Activated T-cell treated with anti-CD3 and anti-CD28 coated beads, Interleukin-2, amount 50 U/mL, for 72 hours (primary cell): ENCODE measurements at places on chromosomes 4 and X.

- DNase-seq = peak; percentile 84
Measured at GRCh38 chrX:38800981-38801845, at the start of gene MID1IP1. MID1IP1 (plus strand) TSS chrX:38801459; CDS start chrX:38804947, 3,488 bp downstream.

DNA sequence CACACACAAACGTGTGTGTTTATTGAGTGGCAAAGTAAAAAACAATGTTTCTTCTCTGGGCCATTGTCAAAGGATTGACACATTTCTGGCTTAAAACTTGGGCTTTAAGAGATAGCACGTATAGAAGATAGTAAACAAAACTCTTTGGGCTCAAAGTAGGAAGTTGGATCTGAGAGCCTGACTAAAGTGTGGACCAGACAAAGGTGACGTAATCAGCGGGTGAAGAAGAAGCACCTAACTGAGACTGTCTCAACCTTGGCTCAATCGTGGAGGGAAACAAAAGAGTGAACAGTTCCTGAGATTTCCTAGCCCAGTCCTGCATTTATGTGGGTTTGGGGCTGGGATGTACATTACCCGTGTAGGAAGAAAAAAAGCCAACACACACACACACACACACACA lies 13.7 kb downstream of the PFKFB1 start:
- DNase-seq = no peak

GRCh38 chrX:153750127-153750774 lies 13.8 kb upstream of the PLXNB3 start:
- DNase-seq = no peak

DNA sequence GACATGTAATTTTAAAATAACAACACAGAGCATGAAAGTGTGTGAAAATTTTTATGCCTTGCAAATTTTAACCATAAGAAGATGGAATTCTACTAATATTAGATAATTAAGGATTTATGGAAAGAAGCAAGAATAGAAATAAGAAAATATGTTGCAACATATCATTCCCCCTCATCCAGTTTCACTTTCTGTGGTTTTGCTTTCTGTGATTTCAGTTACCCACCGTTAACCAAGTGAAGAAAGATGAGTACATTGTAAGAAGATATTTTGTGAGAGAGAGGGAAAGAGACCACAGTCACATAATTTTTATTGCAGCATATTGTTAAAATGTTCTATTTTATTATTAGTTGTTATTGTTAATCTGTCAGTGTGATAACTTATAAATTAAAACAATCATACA lies 77.9 kb downstream of the ADAM29 start:
- DNase-seq = no peak

- peak; percentile 53 for DNase-seq
Measured at GRCh38 chrX:1534301-1535168, 2.5 kb downstream of the P2RY8 start.

DNA sequence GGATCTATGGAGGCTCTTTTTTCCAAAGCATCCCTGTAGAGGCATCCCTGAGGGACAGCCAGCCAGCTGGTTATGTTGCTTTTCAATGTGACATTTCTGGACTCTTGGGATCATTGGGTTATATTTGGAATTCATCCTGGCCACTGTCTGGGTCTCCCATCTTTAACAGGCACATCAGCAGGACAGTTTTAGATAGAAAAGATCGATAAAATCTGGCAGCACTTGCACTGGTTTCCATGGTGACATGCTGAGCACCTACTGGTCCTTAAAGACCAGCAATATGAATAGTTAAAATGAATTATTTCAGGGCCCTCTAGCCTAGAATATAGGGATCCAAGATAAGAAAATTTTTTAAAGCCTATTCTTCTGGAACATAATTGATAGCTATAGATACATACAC lies 151.6 kb downstream of the KDR start:
- no peak for DNase-seq

DNA sequence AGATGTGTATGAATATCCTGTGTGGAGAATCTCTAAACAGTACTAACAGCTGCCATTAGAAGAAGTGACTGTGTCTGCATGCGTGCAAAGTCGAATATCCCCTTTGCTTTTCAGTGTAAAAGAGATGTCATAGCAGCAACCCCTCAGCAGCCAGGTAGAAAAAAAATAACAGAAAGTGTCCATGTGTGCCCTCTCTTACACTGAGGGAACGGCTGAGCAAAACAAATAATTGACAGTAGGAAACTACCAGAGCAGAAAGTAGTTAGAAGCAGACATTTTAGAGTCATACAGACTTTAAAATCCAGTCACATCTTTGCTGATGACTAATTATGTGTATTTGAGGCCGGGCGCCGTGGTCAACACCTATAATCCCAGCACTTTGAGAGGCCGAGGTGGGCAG lies 370.8 kb downstream of the GPM6A start:
- DNase-seq = no peak

GRCh38 chr4:11194431-11194830 lies 234.3 kb downstream of the HS3ST1 start:
- DNase-seq = no peak

DNA sequence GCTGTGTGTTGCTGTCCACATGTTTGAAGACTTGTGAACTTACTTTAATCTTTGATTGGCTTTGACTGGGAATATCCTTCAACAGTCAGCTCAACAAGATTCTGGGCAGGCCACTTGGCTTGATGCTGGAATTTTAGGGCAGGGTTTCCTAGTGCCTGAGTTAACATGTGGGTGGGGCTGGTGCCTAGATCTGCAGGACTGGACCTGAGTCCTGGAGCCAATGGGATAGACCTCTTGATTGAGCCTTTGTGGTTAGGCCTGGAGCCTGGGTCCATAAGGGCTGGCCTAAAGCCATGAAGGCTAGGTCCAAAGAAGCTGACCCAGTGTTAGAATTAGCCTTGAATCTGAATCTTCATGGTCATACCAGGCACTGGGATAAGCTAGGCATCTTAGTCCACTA lies 757.1 kb upstream of the ADGRL3 start:
- no peak for DNase-seq

GRCh38 chr4:133150486-133151340 lies 1.6 kb downstream of the PCDH10 start:
- DNase-seq = no peak

DNA sequence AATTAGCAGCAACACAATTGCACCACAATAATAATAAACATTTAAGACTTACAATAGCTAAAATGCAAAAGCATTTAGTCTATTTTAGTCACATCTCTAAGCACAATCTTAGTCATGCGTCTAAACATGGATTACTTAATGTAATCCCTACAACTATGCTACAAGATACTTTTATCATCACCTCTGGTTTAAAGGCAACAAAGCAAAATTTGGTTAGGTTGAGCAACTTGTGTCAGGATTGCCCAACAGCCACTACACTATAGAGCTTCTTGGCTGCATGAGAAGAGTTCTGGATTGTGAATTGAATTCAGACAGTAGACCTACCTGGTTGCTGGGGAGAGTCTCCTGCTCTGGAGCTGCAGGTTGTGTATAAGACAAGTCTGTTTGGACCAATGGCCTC lies 146.5 kb upstream of the PUDP start:
- DNase-seq = no peak

DNA sequence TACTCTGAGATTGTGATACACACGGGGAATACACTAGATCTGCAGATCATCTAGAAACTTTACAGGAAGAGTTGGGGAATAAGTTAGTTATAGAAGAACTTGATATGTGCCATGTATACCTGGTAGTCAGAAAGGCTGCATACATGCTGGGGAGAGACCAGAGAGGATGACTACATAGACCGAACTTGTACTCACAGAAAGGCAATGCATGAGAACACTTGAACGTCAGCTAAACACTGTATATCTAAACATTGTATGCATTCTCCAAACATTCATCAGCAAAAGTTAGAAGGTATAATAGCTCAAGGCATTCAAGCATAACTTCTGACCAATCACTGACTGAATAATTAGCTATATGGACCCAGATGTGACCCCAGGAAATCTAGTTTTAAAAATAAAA lies 78.0 kb upstream of the PDHA2 start:
- DNase-seq = no peak

DNA sequence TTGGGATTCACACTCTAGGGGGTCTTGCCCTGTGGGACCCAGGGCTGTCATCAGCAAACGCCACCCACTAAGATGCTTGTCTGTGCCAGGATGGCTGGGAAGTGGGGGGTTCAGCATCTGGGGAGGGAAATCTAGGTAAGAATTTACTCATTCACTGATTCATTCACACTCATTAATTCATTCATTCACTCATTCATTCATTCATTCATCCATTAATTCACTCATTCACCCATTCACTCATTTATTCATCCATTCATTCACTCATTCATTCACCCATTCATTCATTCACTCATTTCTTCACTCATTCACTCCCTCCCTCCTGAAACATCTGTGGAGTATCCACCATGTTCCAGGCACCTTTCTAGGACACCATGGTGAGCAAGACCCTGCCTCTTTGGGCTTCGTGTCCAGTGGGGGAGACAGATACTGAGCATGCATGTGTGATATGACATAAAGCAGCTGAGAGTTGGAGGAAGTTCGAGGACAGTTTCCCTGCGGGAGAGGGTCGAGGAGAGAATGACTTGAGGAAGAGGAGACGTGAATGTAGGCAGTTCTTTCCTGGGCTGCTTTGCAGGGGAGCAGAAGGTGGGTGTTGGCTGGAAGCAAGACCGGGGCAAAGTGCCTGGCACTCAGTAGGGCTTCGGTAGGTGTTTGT lies 90.6 kb downstream of the SORCS2 start:
- DNase-seq = no peak

DNA sequence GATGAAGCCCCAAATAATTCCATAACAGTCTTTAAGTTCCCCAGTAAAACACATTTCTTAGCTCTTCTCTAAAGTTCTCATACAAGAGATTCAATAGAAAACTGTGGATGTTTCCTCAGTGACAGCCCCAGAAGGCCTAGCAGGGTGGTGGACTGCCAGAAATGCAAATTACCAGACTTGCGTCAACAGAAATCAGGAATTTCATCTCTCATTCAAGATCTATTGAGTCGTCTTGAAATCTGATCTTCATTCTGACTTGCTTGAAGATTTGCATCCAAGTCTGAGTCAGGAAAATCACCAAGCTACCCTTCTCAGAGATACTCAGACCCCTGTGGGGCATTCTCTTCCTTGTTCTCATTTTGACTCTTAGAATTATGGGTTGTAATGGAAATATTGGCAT lies 68.9 kb upstream of the NDP start:
- no peak for DNase-seq

GRCh38 chr4:167383291-167383690 lies 149.0 kb upstream of the SPOCK3 start:
- DNase-seq = no peak

- DNase-seq = no peak
Measured at GRCh38 chrX:10755439-10756334, 135.3 kb upstream of the MID1 start.

GRCh38 chrX:7219153-7219705 lies 71.3 kb upstream of the PUDP start:
- DNase-seq = no peak

- DNase-seq = no peak
Measured at GRCh38 chrX:125604448-125604847, 284.8 kb downstream of the TEX13C start.

- DNase-seq = no peak
Measured at GRCh38 chrX:48714573-48714972, 18.0 kb downstream of the SUV39H1 start.

DNA sequence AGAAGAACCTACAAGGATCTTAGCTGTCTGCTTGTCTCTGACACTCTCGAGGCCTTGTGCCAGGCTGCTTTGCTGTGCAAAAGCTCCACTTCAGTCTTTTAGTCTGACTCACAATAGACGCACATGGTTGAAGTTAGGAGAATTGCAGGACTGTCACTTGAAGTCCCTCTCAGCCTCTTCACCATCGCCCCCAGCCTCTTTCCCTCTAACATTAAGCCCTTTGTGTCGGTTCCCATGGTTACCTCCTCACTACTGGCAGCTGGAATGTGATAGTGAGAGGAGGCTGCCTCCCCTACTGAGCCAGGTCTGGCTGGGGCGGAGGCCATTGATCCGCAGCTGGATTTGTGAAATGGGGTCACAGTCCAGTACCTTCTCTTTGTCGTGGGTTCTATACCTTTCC lies 201.8 kb downstream of the SOWAHB start:
- no peak for DNase-seq

GRCh38 chr4:34046580-34046979 lies 2197.7 kb downstream of the ARAP2 start:
- no peak for DNase-seq

DNA sequence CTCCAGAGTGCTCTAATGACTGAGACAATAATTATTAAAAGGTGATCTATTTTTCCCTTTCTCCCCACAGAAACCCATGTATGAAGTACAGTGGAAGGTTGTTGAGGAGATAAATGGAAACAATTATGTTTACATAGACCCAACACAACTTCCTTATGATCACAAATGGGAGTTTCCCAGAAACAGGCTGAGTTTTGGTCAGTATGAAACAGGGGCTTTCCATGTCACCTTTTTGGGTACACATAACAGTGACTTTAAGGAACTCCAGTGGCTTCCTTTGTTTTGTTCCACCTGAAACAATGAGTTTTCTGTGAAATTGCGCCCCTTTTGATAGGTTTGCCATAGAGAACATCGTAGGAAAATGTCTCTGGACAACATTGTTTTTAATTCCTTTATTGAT lies 69.6 kb downstream of the KIT start:
- no peak for DNase-seq

GRCh38 chr4:84498203-84498934 lies 723 bp downstream of the NKX6-1 start:
- peak; percentile 37 for DNase-seq

DNA sequence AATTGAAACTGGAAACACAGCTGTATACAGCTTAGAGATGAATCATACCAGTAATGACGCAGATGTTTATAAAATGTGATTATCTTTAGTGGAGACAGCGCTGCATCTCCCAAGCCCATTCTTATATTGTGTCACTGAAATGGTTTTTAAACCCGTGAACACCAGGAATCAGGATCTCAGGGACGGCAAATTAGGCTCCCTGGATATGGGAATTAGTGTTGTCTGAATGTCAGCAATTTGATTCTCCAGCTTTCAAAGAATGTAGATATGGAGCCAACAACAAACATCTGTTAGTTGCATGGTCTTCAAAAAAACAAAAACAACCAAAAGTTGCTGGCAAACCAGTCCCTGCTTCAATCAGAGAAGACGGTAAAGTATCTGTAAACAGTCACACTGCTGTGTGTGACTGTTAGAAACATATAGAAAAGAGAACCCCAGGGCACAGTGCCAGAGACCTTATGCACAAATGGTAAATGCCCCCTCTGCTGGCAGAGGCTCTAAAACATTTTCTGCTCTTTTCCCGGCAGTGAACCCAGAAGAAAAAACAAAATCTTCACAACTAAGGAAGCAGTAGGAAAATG lies 351.9 kb upstream of the FTHL17 start:
- DNase-seq = peak; percentile 8

- DNase-seq = no peak
Measured at GRCh38 chr4:183821076-183821853, 83.8 kb upstream of the STOX2 start.

- DNase-seq = no peak
Measured at GRCh38 chr4:76578002-76578560, 143.1 kb downstream of the SHROOM3 start.

GRCh38 chrX:108138814-108139702 lies 47.5 kb downstream of the ATG4A start:
- no peak for DNase-seq

DNA sequence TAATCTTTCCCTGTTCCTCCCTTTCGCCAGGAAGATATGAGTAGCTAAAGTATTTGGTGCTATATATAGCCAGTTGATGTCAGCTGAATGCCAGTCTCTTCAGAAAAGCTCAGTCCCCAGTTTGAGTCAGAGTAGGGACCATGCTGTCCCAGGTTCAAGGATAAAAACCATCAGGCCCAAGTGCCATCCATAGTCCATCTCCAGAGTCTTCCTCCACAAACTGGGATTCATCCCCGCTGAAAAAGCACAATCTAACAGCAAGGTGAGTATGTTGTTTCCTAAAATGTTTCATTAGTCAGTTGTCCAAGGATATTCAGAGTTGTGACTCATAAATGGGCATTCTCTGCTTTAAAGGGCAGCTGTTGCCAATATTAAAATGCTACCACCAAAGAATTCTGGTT lies at the start of gene MYOZ2:
TSS of gene MYOZ2 (plus strand) at position 112 of the 401 bp plus-strand sequence. CDS start 694 bp downstream, outside the sequence.
- DNase-seq = no peak
